C1 segment of cervical spinal cord (tissue), 14 donors: ENCODE measurements at places on chromosomes 3 and 15.

GRCh38 chr15:60999771-61000170 is 229.3 kb downstream of the RORA start:
- DNase-seq: no peak

- no peak for DNase-seq
These were observed 40.3 kb downstream of the KCNAB1 start for GRCh38 chr3:156160647-156161046.

DNA sequence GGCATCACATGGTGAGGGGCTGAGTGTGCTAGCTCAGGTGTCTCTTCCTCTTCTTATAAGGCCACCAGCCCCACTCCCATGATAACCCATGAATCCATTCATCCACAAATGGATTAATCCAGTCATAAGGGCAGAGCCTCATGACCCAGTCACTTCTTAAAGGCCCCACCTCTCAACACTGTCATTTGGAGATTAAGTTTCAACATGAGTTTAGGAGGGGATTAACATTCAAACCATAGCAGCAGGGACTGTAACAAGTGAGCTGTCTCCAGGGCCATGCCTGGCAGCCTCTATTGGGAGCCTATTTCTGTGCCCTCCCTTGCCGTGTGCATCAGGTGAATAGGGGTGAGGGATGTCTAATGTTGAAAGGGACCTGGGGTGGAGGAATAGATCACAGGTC is 77.5 kb downstream of the CHRD start:
- no peak for DNase-seq

DNA sequence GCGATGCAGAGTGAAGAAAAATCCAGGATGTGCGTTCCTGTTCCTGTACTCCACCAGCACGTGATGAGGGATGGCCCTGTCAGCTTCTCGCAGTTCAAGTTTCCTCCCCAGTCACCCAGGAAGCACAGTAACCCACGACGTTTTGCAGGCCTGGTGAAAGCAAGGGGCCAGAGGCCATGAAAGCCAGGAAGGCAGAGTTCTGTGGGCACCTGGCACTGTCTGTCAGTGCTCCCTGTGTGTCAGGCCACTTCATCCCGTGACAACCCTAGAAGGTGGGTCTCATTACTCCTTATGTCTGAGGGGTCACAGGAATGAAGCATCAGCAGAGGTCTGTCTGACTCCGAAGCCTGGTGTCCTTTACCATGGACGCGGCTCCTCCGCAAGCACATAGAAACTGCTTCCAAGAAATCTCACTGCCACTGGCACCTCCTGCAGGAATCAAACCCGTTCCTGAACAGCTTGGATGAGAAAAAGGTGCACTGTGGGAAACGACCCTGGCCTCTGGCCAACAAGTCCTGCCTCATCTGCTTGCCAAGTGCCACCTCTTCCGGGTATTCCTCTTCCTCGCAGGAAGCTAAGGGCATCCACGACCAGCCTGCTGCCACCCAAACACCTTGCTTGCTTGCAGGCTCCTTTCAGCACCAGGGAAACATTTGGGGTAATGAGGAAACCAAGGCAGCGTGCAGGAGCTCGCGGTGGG is 14.6 kb downstream of the RAB43 start:
- DNase-seq: no peak

GRCh38 chr15:74531144-74531811 is 9.7 kb upstream of the ARID3B start:
- no peak for DNase-seq

- DNase-seq: no peak
These were observed 408 bp downstream of the WDR82 start for GRCh38 chr3:52277972-52278509.

- peak; percentile 53 for DNase-seq
These were observed 7.1 kb downstream of the CELF6 start for GRCh38 chr15:72312605-72313447.

DNA sequence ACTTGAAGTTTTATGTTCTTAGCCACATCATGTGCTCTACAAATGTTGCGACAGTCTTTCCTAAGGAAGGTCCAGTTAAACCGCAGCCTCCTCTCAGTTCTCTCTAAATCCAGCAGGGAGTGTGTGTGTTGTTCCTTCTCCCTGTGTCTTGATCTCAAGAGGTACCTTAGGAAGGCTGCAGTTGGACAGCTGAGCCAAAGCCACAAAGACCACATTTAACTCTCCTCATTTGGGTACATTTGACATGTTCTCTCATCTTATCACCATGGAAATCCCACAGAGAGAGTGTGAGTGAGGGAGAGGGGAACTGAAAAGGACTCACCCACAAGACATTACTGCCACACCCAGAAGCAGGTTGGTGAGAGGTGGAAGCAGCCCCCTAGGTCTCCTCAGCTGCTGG is 79.5 kb downstream of the CD200R1L start:
- DNase-seq: no peak

DNA sequence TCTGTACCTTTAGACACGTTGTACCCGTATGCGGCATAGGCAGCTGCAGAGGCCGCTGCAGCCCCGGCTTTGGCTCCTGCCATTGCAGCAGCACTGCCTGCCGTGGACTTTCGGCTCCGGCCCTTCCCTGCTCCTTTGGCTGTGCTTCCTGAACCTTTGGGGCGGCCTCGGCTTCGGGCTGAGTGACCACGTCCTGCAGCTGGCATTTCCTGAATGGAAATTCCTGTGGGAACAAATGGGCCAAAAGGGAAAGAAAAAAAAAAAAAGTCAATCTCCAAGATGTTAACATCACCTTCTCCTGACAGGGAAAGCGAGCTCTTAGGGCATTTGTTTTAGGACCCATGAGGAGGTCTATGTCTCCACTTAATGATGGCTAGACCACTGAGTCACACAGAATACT is 29.6 kb downstream of the CHAC1 start:
- no peak for DNase-seq

DNA sequence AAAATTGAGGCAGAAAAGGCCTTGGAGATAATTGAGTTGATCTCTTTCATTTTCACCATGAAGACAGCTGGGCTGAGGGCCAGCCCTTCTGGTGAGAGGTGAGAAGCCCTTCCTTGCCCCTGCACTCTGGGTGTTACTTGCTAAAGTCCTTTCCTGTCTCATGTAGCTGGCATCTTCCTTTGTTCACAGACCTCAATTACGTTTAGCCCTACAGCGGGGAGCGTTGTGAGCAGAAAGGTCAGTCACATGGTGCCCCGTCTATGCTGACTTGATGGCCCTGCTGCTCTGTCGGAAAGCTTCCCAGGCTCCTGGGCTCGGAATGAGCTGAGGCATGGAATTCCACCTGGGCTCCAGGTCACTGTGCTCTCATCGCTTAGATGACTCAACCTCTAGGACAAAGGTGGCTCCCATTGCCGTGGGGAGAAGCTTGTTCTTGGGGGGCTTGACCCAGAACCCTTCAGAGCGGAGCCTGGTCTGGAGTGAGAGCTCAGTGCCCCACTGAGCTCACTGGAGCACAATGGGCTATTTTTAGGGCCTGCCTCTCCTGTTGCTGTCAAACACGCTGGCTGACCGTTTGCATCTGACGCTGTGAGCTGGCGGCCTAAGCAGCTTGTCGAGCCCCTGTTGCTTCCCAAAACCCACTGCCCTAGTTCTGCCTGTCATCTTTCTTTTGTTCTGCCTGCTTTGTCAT is 47.0 kb downstream of the RPLP1 start:
- no peak for DNase-seq
